ENCODE measurements at places on chromosomes 4 and X.
A peak's percentile ranks its signal among the peaks of the same experiment; 100 is the strongest.

- peak; percentile 63 for DNase-seq
Measured at GRCh38 chr4:98092833-98093439, 50.3 kb downstream of the STPG2 start.

DNA sequence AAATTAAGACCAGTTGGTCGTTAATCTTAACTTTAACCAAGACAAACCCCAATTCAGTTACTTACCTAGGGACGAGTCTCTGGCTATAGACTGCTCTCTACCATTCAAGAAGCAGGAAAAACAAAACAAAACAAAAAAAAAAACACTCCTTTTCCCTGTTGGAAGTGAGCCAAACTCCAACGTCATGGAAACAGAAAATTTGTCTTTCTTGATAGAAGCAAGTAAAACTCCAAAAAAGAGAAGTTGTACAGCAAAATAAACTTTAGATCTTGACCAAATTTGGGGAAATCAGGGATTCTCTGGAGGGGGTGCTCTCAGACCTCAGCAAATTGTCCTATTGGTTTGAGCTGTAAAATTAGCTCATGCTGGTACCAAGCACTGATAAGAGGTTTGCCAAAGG is 3.7 kb downstream of the CNGA1 start:
- peak; percentile 6 for DNase-seq

GRCh38 chr4:20311856-20312255 is 60.2 kb downstream of the SLIT2 start:
- no peak for DNase-seq

DNA sequence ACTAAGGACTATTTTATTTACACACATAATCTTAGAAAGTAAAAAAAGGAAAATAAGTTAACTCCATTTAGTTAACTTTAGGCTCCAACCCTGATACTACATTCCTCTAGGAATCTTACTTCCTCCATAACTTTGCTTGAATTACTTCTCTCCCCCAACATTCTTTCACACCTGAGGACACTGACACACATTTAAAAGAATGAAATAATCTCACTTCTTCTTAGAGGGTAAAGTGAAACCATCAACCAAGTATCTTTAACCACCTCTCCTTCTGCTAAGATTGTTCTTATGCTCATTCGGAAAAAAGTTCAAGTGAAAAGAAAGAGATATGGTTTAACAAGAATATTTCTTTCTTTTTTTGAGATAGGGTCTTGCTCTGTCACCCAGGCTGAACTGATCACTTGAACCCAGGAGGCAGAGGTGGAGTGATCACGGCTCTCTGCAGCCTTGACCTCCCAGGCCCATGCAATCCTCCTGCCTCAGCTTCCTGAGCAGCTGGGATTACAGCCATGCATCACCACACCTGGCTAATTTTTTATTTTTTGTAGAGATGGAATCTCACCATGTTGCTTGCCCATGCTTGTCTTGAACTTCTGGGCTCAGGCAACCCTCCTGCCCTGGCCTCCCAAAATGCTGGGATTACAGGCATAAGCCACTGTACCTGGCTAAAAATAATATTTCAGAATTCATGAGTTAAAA is 28.5 kb downstream of the SLC25A4 start:
- no peak for DNase-seq

GRCh38 chrX:66042307-66043077 is 2.6 kb upstream of the VSIG4 start:
- DNase-seq = no peak

- DNase-seq = no peak
Measured at GRCh38 chr4:110793890-110794554, 171.1 kb upstream of the PITX2 start.

- DNase-seq = no peak
Measured at GRCh38 chr4:138632856-138633579, 382.6 kb upstream of the NOCT start.

Data from hematopoietic multipotent progenitor cell treated with erythropoietin and hydrocortisone succinate and interleukin-3 and kit ligand, for 6 days (in vitro differentiated cells).